CD4-positive, alpha-beta T cell treated with Interleukin-6 for 4 hours (primary cell): ENCODE measurements at places on chromosomes 16 and 17.
A peak's percentile ranks its signal among the peaks of the same experiment; 100 is the strongest.

GRCh38 chr16:23434380-23434779 lies 18.6 kb downstream of the COG7 start:
- DNase-seq = peak; percentile 17

GRCh38 chr16:19868421-19868820 lies 16.2 kb downstream of the GPRC5B start:
- no peak for DNase-seq

DNA sequence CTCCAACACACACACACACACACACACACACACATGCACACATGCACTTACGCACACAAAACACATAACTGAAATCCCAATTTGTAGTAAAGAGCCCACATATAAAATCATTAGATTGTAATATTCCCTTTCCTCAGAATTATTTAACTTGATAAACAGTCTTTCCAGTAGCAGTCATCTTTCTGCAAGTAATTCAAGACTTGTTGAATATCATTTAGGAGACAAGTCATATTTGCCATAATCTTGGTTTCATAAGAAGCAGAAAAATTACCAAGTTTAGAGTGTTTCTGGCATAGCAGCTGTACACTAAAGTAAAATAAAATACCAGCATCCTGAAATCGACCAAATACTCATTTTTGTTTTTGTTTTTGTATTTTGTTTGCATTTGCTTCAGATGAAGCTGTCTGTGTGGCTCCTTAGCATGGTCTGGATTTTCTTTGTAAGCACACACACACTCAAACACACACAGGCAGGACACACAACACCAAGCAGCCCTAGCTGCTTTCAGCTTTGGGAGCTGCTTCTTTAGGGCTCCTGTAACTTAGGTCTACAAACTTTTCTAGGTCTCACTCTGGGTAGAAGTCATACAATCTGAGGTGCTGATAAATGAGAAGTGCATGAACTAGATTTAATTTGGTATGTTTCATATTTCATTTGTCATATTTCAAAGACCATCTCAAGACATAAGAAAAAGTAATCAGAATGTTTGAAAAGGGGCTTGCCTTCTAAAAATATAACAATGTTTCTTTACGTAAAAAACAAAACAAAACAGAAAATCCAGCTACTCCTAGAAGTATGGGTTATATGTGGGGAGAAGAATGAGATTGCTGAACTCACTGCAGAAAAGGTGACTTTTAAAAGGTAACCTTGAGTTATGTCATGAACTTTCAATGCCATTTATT lies 3.0 kb downstream of the SALL1 start:
- no peak for DNase-seq

DNA sequence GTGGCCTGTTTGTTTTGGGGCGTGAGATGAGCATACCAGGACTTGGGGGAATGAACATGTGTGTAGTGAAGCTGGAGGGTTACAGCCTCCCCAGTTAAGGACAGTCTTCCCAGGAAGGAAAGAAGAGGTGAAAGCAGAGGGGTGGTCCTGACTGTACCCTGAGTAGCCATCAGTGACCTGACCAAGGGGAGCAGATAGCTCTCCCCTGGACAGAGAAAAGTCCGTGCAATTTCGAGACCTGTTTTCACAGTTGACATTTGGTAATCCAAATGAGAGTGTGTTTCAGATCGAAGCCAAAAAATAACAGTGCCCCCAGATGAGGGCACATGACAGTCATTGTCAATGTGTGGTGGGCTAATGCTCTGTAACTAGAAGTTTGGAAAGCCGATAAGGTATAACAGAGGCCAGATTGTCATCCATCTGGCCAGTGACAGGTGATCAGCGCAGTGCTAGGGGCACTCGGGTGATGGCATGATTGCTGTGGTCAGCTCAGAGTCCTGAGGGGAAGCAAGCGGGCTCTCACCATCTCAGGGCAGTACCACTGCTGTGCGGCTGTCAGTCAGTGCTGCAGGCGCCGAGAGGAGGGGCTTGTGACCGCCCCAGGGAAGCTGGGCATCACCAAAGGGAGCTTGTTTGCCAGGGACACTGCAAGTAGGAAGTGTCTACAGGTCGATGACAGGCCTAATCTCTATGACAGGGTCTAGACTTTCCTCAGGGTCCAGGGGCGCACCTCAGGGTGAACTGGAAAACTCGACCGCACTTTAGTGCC lies 1.1 kb upstream of the NME2 start:
- no peak for DNase-seq

- DNase-seq = no peak
These were observed 63.1 kb downstream of the SPAG9 start for GRCh38 chr17:51057534-51057933.

DNA sequence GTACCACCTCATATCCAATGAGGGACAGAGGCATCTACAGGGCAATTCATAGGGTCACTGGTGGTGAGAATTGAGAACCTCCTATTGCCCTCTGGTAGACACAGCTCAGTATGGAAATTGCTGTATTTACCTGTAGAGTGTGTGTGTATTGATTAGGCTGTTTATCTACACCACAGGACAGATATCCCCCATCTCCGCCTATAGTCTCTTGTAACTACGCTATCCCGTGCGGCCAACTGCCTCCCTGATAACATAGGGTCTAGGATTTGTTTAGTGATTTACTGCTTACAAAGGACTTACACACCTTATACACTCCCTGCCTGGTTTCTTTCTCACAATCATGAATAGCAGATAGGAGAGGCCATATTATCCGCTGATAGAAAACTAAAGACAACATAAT lies 1.7 kb upstream of the STAT3 start:
- no peak for DNase-seq

- no peak for DNase-seq
These were observed 6.2 kb downstream of the EFNB3 start for GRCh38 chr17:7711051-7711755.

GRCh38 chr17:70353408-70354092 lies 184.2 kb downstream of the KCNJ2 start:
- no peak for DNase-seq

GRCh38 chr17:18344021-18344420 lies 19.3 kb downstream of the SHMT1 start:
- DNase-seq = no peak

- peak; percentile 90 for DNase-seq
These were observed 64.2 kb downstream of the PITPNC1 start for GRCh38 chr17:67441052-67441895.
